ENCODE measurements at places on chromosomes 1 and 21. TPM values are rescaled to one million over a fixed set of nuclear protein-coding genes. Genes with fewer than 3 reads are reported as not detected.

Gene BLACAT1
- 2.1 TPM for total RNA-seq

DNA sequence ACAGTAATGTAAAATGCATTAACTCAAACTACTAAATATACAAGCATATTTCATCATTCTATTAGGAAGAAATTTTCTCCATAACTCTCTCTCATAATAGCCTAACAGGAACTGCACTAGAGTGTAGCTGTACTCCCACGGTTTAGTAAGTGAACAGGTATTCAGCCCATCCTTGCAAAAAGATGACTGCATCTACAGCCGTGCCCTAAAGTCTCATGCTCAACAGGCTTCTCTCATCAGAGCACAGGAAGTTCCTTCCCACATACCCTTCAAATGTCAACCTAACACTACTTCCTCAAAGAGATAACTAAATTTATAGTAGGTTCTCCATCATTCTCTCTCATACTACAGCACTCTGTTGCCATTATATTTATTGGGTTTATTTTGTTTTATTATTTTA is 251.6 kb downstream of the AKT3 start:
- ATAC-seq = peak; percentile 74

- peak; percentile 17 for ATAC-seq
These were observed 152.2 kb downstream of the HIVEP3 start for GRCh38 chr1:41766546-41766945.

Gene HSPB7
- 1.6 TPM for total RNA-seq

DNA sequence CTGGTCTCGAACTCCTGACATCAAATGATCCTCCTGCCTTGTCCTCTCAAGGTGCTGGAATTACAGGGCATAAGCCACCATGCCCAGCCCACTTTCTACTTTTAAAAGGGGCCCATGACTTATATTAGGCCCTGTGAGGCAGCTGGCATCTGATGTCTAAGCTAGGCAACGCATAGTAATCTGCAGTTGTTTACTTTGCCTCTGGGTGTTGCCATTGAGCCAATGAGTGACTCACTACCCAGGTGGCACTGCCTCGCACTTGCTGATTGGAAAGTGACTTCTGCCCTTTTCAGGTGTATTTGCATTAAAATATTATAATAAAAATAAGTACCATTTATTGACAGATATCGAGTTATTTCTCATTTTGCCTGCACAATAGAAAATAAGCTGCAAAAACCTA is 84.9 kb downstream of the KIF14 start:
- ATAC-seq = peak; percentile 86

DNA sequence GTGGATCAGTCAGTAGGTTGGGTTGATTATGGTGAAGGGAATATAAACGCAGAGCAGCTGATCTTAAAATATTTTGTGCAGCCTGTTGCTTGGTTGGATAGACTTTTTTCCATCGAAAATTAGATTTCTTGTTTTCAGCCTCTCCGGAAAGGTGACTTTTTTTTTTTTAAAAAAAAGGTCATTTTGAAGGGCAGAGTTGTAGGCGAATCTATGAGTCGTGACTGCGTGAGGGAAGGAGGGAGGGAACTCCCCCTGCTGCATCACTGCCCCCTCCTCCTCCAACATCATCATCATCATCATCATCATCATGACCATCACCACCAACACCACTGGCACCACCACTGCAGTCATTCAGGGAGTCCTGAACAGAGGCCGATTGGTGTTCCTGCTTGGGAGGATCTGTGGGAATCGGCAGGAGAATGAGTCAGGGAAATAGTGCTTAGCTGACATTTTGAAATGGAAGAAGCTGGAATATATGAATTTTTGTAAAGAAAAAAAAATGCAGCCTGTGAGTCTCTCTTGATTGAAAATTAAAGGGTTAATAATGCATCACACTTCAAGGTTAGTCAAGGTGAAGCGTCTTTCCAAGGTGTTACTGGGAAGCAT is 1.2 kb downstream of the ATP1B1 start:
- no peak for ATAC-seq

GRCh38 chr1:197736685-197737084 is 38.6 kb downstream of the DENND1B start:
- peak; percentile 86 for ATAC-seq

- ATAC-seq = no peak
These were observed 88.9 kb downstream of the COL24A1 start for GRCh38 chr1:86067626-86068025.

GRCh38 chr1:182552527-182552926 is 36.5 kb downstream of the RNASEL start:
- ATAC-seq = no peak

GRCh38 chr1:234541286-234541975 is 62.5 kb upstream of the TARBP1 start:
- ATAC-seq = peak; percentile 56

DNA sequence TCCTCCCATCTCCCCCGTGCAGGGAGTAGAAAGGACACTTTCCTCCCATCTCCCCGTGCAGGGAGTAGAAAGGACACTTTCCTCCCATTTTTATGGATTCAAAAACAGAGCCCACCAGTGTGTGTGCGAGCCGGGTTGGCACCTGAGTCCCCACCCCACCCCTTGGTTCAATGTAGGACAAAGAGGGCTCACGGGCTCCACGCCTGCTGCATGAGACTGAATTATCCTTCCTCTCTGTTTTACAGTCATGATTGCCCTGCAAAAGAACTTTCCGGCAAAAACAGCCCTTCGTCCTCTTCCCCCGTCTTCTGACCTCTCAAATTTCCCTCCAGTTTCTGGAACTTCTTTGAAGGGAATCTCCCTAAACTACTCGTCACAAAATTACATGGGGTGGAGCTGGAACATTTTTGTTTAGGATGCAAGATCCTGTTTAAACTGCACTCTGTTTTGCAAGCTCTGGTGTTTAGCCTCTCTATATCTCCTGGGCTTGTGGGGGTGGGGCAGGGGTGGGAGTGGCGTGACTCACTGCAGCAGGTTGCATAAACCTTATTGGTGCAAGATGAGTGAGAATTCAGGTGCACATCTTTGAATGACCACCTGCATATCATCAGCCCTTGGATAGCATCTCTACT is 99.8 kb downstream of the PSMG1 start:
- peak; percentile 84 for ATAC-seq

Gene LAD1
- total RNA-seq = 328 TPM

DNA sequence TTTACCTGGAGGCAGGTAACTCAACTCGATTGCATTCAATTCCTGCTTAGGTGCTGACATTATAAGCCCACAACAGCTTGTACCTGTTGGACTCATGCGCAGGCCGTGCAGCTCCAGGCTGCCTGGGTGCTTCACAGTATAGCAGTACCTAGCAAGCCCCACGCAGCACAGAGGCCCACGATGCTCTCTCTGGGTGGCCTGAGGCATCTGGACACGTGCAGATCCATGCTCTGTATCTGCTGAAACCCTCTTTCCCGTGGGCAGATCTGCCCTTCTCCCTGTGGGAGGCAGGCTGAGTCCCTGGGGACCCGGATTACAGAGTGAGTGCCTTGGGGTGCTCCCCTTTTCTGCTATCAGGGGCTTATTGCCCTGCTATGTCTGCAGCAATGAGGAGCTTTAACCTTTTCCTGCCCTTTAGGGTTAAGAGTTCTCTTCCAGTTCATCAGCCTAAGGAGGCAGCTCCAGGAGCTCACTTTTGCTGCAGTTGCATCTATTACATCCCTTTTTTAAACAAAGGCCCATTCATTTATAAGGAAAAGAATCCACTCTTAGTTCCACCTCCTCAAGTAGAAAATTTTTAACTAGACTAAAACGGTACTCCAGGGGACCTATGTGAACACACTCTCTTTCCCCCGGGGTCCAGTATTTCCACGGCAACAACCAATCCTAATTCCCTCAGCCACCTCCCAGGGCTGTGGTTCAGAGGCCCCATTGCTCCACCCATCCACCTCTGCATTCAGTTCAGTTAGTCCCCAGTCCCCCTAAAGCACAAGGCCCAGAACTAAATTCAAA is 19.3 kb downstream of the ITPKB start:
- ATAC-seq = no peak

DNA sequence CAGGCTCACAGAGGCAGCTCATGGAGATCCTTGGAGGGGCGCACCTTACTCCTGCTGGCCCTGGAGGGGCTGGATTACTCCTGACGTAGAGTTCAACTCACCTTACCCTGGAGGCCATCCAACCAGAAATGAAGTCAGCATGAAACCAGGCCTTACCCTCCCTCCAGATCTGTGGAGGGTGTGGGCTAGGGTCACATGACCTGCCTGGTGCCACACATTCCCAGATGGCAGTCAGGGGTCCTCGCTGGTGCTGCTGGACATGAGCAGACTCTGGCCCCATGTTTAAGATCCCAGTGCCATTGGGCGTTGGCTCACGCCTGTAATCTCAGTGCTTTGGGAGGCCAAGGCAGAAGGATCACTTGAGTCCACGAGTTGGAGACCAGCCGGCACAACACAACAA is 4.5 kb downstream of the C21orf58 start:
- ATAC-seq = no peak

DNA sequence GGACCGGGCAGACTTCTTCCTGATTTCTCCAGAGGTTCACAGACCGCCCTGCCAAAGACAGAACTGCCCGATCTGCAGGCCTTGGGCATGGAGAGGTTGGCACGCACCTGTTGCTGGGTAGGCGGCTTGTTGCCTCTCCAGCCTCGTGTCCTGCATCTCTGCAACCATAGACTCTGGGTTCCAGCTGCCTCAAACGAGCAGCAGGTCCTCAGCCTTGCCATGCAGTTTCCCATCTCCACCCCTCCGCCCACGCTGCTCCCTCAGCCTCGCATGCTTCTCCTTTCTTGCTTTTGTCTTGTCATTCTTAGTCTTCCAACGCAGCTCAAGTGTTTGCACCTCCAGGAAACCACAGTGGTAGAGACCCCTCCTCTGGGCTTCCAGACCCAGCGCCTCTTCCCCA is 126.2 kb downstream of the LACTBL1 start:
- ATAC-seq = no peak

GRCh38 chr1:36351227-36351977 is 28.0 kb upstream of the EVA1B start:
- peak; percentile 57 for ATAC-seq

Gene GREM2
- total RNA-seq = 0.52 TPM

Gene TRIM67
- total RNA-seq = not detected

DNA sequence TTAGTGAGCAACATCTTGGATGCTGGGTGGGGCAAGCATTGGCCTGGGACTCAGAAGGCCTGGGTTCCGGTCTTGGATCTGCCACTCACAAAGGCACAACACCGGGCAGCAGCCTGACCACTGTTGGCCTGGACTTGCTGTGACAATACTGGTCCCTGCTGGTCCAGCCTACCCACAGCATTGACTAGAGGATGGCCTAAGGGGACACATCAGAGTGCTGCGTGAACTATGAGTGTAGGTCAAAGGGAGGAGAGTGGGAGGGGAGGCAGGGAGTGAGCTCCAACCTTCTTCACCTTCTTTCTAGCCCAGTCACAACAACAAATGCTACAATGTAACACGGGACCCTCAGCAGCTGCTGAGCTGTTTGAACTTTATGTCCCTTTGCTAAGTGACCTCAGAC is 31.1 kb downstream of the TMEM50A start:
- ATAC-seq = peak; percentile 39

Gene GOLT1A
- not detected for total RNA-seq

- ATAC-seq = no peak
These were observed 3.0 kb downstream of the PLA2G2F start for GRCh38 chr1:20142001-20142710.

DNA sequence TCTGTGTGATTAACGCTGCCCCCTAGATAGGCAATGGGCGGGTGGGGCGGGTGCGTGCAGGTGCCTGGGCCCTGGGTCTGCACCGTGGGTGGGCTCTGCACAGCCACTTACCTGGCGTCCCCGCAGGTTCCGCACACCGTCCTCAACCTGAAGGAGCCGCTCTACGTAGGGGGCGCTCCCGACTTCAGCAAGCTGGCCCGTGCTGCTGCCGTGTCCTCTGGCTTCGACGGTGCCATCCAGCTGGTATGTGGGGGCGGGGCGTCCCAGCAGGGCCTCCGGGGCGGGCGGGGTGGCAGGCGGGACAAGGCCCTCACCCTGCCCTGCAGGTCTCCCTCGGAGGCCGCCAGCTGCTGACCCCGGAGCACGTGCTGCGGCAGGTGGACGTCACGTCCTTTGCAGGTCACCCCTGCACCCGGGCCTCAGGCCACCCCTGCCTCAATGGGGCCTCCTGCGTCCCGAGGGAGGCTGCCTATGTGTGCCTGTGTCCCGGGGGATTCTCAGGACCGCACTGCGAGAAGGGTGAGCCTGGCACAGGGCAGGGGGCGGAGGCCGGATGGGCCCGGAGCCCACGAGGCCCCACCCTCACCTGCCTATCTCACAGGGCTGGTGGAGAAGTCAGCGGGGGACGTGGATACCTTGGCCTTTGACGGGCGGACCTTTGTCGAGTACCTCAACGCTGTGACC is 22.8 kb downstream of the RNF223 start:
- ATAC-seq = no peak

- peak; percentile 82 for ATAC-seq
These were observed 13.0 kb downstream of the INAVA start for GRCh38 chr1:200907611-200908097.

DNA sequence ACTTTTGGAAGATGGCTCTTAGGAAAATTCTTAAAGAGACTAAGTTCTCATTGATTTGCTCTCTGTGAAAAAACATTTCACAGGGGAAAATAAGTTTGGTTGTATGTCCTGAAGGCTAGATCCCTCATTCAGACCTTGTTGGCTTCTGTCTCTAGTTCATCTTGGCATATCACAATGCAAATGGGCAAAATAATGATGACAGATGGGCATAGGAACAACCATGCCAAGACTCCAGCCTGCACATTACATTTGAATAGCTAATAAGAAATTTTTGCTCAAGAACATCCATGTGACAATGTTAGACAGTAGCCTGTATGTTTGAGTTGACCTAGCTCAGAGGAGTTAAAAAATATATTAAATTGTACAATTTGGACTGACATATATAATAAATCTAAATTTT is 292.9 kb downstream of the PLA2G4A start:
- ATAC-seq = no peak

DNA sequence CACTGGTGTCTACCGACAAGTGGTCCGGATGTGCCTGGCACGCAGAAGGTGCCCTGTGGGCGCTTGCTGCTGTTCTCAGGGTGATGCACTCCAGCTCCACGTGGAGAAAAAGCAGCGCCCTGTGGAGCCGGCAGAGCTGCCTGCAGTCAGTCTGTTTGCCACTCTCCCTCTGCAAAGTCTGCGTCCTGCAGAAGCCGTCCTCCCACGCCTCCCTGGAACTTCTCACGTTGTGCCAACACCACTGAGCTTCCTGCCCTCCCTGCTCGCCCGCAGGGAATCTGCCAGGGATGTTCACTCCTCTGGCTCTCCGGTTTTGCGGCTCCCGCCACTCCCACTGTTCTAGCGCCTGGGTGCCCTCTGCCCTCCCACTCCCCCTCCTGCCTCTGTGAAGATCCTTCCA is 19.8 kb upstream of the UBXN10 start:
- peak; percentile 12 for ATAC-seq

Gene ACTL8
- total RNA-seq = 0.20 TPM

DNA sequence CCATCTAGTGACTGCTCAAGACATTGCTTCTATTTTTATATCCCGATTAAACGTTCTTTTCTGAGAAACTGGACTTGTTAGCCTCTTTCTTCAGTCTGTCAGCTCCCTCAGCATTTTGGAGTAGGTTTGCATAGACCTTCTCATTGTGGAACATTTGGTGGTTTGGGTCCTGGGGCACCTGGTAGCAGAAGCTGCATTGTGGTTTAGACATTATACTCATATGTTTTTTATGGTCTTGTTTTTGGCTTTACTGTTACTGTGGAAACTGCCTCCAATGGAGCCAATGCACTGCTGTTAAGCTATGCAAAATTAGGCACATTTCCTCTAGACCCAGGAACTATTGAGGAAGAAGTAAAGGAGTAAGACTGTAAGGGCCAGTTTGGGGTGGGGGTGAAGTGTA is 36.7 kb upstream of the LRRC8B start:
- no peak for ATAC-seq
